ENCODE measurements at places on chromosomes 12 and 14. TPM values are rescaled to one million over a fixed set of nuclear protein-coding genes. Genes with fewer than 3 reads are reported as not detected.

DNA sequence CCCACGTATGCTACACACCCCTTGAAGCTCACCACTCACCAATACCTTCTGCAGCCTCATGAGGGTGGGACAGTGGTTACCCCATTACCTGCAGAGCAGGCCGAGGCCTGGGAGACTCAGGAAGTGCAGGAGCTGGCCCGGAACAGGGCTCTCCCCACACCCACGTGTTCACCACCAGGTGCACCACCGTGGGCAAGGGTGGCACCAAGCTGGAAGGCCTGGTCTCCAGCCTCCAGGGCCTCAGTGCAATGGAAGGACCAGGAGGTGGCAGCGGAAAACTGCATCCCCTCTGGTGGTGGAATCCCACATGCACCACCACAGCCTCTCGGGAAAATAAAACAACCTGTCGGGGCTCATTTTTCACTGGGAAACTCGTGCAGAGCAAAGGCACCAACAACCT is 36.4 kb downstream of the ITPK1 start:
- H3K4me3 ChIP-seq: no peak overlapping the region
- no peak overlapping the region for H3K27ac ChIP-seq
- peaks cover 20% of the 10 kb centered on the region for H3K4me1 ChIP-seq
- no peaks in the 10 kb centered on the region for H3K36me3 ChIP-seq
- H3K27me3 ChIP-seq: no peaks in the 10 kb centered on the region

DNA sequence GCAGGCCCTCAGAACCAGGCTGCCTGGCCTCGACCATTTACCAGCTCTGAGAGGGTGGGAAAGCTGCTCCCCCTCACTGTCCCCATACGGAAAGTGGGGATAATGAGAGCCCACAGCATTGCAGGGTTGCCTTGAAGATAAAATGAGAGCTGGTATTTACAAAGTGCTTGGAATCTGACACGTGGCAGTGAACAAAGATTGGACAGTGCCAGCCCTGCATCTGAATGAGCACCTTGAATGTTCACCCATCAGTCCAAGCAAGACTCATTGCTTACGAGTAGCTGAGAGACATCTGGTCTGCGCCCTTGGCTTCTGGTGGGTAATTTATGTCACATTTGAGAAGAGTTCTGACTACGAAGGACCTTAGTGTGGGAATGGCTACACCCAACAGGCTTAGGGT is 67.5 kb downstream of the CLMN start:
- no peak overlapping the region for H3K4me3 ChIP-seq
- H3K27me3 ChIP-seq: peaks cover 6% of the 10 kb centered on the region
- H3K36me3 ChIP-seq: no peaks in the 10 kb centered on the region
- H3K4me1 ChIP-seq: no peaks in the 10 kb centered on the region
- no peak for DNase-seq

Gene SLC10A1
- total RNA-seq: not detected

- no peak overlapping the region for H3K27ac ChIP-seq
- no peaks in the 10 kb centered on the region for H3K4me1 ChIP-seq
- no peak overlapping the region for H3K4me3 ChIP-seq
- peaks cover 2% of the 10 kb centered on the region for H3K27me3 ChIP-seq
- no peaks in the 10 kb centered on the region for H3K36me3 ChIP-seq
- no peak for DNase-seq
Measured at GRCh38 chr12:84791444-84791843, 121.2 kb downstream of the SLC6A15 start.

DNA sequence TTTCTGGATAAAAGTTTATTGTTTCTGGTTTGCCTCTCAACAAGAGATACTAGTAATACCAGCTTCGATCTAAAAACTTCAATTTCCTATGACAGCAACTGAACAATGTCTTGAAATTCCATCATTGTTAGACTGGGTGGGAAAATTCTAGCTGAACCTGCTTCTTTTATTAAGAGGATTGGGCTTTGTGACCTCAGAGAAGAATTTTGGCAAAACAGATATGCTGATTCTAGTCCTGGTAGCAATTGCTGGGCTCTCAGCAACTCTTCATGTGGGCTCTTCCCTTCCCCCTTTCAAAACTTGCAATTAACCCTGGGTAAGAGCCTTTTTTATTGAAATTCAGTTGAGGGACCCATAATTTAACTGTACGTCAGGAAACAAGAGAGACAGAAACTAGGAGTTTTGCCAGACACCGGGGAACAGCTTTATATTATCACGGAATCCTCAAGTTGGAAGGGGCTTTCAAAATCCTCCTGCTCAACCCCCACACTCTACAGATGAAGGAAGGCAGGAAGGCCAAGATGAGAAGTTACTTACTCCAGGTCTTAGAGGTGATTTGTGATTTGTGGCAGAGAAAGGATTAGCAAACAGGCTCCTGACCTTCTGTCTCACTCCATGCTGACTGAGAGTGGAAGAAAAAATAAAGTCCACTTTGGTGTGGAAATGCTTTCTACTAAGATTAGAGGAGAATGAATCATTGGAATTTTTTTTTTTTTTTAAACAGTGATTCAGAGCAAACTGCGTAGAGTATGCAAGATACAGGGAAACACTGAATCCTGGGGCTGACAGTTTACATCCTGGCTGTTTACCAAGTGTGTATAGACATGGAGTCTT is 239.0 kb upstream of the ATP2B1 start:
- H3K36me3 ChIP-seq: no peaks in the 10 kb centered on the region
- no peaks in the 10 kb centered on the region for H3K27me3 ChIP-seq
- peak; percentile 19 for DNase-seq
- H3K4me1 ChIP-seq: peaks cover 44% of the 10 kb centered on the region
- no peak overlapping the region for H3K4me3 ChIP-seq
- H3K27ac ChIP-seq: no peak overlapping the region

Gene SIRT4
- 3.7 TPM for total RNA-seq

- no peak overlapping the region for H3K4me3 ChIP-seq
- H3K27me3 ChIP-seq: no peaks in the 10 kb centered on the region
- H3K4me1 ChIP-seq: peaks cover 2% of the 10 kb centered on the region
Measured at GRCh38 chr12:31687101-31687527, 27.6 kb downstream of the ETFBKMT start.

Gene PELI2
- total RNA-seq: 6.2 TPM

GRCh38 chr14:53491256-53491883 is 338.2 kb upstream of the DDHD1 start:
- H3K4me3 ChIP-seq: no peak overlapping the region
- no peak for DNase-seq
- no peaks in the 10 kb centered on the region for H3K4me1 ChIP-seq
- no peak overlapping the region for H3K27ac ChIP-seq
- H3K36me3 ChIP-seq: no peaks in the 10 kb centered on the region

DNA sequence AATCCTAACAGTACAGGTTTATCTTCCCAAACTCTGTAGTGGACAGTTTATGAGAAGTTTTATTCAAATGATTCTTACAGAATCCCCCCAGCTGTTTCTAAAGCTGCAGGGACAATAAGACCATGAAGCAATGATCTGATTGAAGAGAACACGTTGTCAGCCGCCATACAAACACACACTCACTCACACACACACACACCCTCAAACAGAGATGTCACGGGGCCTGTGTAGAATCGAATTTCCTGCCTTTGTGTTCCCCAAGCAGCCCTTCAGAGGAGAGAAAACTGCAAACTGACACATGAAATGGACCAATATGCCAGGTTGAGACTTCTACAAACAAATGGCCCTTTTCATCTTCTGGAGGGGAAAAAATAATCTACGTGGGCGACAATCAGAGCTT is 80.5 kb upstream of the TBX3 start:
- peaks cover 7% of the 10 kb centered on the region for H3K27me3 ChIP-seq
- no peak overlapping the region for H3K4me3 ChIP-seq
- H3K36me3 ChIP-seq: no peaks in the 10 kb centered on the region
- DNase-seq: no peak
- H3K4me1 ChIP-seq: no peaks in the 10 kb centered on the region

GRCh38 chr12:103529306-103529705 is 33.5 kb upstream of the C12orf42 start:
- H3K27ac ChIP-seq: no peak overlapping the region
- no peaks in the 10 kb centered on the region for H3K36me3 ChIP-seq
- H3K27me3 ChIP-seq: peaks cover 3% of the 10 kb centered on the region
- no peak for DNase-seq

GRCh38 chr14:60349663-60350365 is 100.8 kb downstream of the PPM1A start:
- no peaks in the 10 kb centered on the region for H3K4me1 ChIP-seq
- peaks cover 3% of the 10 kb centered on the region for H3K27me3 ChIP-seq
- peak; percentile 51 for DNase-seq
- no peak overlapping the region for H3K27ac ChIP-seq
- H3K4me3 ChIP-seq: no peak overlapping the region

DNA sequence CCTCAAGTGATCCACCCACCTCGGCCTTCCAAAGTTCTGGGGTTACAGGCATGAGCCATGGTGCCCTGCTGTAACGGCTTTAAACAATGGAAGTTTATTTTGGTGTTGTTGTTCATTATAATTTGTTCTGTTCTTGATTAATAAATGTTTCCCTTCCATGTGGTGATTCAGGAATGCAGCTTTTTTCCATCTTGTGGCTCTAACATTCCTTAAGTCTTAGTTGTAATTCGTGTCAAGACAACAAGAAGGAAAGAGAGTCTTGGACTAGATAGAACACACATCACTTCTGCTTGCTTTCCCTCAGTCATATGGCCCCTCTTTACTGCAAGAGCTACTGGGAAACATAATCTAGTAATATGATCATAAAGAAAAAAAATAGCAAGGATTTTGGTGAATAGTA is 211.6 kb downstream of the SLC6A15 start:
- H3K4me3 ChIP-seq: no peak overlapping the region
- H3K4me1 ChIP-seq: no peaks in the 10 kb centered on the region
- H3K27ac ChIP-seq: no peak overlapping the region
- no peaks in the 10 kb centered on the region for H3K27me3 ChIP-seq
- no peaks in the 10 kb centered on the region for H3K36me3 ChIP-seq
- DNase-seq: no peak

Gene TMEM253
- not detected for total RNA-seq

DNA sequence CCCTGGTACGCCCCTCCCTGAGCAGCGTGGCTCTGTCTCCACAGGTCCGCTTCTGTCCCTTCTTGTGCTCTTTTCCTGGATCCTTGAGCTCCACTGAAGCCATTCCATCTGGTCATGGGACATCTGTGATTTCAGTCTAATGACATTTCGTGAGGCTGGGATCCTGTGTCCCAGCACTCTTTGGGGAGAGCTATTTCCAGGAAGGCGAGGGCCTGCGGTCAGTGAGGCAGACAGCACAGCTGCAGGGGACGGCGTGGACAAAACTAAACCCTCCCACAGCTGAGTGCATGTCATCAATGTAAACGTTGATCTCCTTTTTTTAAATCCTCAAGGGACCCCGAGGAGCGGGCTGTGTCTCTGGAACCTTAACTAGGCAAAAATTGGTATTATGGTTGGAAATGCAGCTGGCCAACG is 127.7 kb downstream of the DACT1 start:
- H3K36me3 ChIP-seq: no peaks in the 10 kb centered on the region
- H3K27me3 ChIP-seq: no peaks in the 10 kb centered on the region
- H3K4me1 ChIP-seq: no peaks in the 10 kb centered on the region

DNA sequence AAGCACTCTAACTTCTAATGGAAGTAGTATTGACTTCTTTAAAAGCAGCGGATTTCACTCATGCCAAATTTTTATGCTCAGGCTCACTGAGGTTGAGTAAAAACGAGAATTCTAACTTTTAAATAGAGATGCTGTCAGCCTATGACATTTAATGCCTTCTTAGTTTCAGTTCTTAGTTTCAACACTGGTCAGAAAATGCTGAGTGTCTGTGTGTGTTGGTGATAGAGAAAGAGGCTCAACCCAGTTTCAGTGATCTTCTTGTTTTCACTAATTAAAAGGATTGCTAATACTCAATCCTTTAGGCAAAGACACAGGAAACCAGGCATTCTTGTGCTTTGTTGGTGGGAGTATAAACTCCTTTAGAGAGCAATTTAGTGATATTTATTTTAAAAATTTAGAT is 31.0 kb downstream of the PEBP1 start:
- H3K4me3 ChIP-seq: no peak overlapping the region
- no peak overlapping the region for H3K27ac ChIP-seq
- DNase-seq: no peak
- no peaks in the 10 kb centered on the region for H3K27me3 ChIP-seq
- peaks cover 26% of the 10 kb centered on the region for H3K36me3 ChIP-seq
- H3K4me1 ChIP-seq: peaks cover 27% of the 10 kb centered on the region

GRCh38 chr12:119683816-119684215 is 15.9 kb downstream of the PRKAB1 start:
- peaks cover 14% of the 10 kb centered on the region for H3K4me1 ChIP-seq
- no peak for DNase-seq
- H3K27me3 ChIP-seq: no peaks in the 10 kb centered on the region
- no peak overlapping the region for H3K27ac ChIP-seq
- peaks cover 24% of the 10 kb centered on the region for H3K36me3 ChIP-seq

- no peak overlapping the region for H3K4me3 ChIP-seq
- no peak for DNase-seq
- no peak overlapping the region for H3K27ac ChIP-seq
Measured at GRCh38 chr12:5177096-5177495, 133.4 kb downstream of the KCNA5 start.

Gene KRT6C
- not detected for total RNA-seq

- peaks cover 16% of the 10 kb centered on the region for H3K36me3 ChIP-seq
- H3K27ac ChIP-seq: no peak overlapping the region
- H3K27me3 ChIP-seq: no peaks in the 10 kb centered on the region
- DNase-seq: no peak
Measured at GRCh38 chr12:3622822-3623690, 129.9 kb downstream of the CRACR2A start.

- no peak overlapping the region for H3K4me3 ChIP-seq
- peaks cover 2% of the 10 kb centered on the region for H3K27me3 ChIP-seq
- no peak overlapping the region for H3K27ac ChIP-seq
- DNase-seq: no peak
Measured at GRCh38 chr12:76921100-76921471, 42.3 kb upstream of the CSRP2 start.

Gene PTCSC3
- total RNA-seq: not detected

Gene JPH4
- 0.05 TPM for total RNA-seq

All from activated naive CD4-positive, alpha-beta T cell treated with anti-CD3 and anti-CD28 coated beads for 36 hours (primary cell).